Breast epithelium (tissue), 4 donors: ENCODE measurements at places on chromosomes 1 and 21. TPM values are rescaled to one million over a fixed set of nuclear protein-coding genes. Genes with fewer than 3 reads are reported as not detected.

DNA sequence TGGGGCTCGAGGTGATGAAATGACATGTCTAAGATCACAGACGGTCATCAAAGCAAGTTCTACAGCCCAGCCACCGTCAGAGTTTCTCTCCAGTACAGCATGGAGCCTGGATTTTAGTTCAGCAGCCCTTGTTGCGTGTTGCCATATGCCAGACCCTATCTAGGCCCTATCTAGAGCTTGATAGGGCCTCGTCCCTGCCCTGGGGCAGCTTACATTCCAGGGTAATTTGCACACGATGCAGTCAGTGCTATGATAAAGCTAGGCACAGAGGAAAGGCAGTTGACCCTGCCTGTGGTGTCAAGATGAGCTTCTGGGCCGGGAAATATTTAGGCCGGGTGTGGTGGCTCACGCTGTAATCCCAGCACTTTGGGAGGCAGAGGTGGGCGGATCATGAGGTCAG, 18.9 kb downstream of the ETV3L start:
- no peak for DNase-seq

DNA sequence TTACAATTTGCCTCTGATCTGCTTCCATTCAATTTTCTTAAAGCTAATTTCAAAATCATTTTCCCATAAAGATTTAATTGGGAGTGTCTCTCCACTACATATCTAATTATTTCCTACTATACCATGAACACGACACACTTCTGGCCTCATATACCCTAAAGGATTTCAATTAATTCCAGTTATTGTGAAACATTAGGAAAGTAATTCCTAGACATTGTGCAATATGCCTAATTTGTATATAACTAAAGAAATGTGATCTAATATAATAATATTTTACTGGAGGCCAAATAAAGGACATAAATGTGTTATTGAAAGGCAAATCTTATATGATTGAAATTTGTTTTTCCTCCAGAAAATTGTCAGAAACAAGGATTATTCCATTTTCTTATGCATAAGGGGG, 727.2 kb upstream of the ADGRL2 start:
- no peak for DNase-seq

GRCh38 chr21:46323227-46323709, 402 bp downstream of the C21orf58 start:
- DNase-seq, result no peak

The SPATA1 gene
- total RNA-seq, result 0.33 TPM
